ENCODE measurements at places on chromosomes 1 and 21. TPM values are rescaled to one million over a fixed set of nuclear protein-coding genes. Genes with fewer than 3 reads are reported as not detected.

The CAMK2N1 gene
- polyA plus RNA-seq = 1.4 TPM

The IGFN1 gene
- polyA plus RNA-seq = not detected

The RNU1-2 gene
- polyA plus RNA-seq = not detected

The FCRLA gene
- 0.39 TPM for polyA plus RNA-seq

The CD160 gene
- 0.35 TPM for polyA plus RNA-seq

The STYXL2 gene
- 55.3 TPM for polyA plus RNA-seq

The BSND gene
- not detected for polyA plus RNA-seq

The LCE2C gene
- polyA plus RNA-seq = not detected

The C4BPB gene
- polyA plus RNA-seq = not detected

The PLPP3 gene
- polyA plus RNA-seq = 41.3 TPM

The PTGER3 gene
- 1.5 TPM for polyA plus RNA-seq

The LCE1E gene
- not detected for polyA plus RNA-seq

The GJA4 gene
- polyA plus RNA-seq = 0.86 TPM

DNA sequence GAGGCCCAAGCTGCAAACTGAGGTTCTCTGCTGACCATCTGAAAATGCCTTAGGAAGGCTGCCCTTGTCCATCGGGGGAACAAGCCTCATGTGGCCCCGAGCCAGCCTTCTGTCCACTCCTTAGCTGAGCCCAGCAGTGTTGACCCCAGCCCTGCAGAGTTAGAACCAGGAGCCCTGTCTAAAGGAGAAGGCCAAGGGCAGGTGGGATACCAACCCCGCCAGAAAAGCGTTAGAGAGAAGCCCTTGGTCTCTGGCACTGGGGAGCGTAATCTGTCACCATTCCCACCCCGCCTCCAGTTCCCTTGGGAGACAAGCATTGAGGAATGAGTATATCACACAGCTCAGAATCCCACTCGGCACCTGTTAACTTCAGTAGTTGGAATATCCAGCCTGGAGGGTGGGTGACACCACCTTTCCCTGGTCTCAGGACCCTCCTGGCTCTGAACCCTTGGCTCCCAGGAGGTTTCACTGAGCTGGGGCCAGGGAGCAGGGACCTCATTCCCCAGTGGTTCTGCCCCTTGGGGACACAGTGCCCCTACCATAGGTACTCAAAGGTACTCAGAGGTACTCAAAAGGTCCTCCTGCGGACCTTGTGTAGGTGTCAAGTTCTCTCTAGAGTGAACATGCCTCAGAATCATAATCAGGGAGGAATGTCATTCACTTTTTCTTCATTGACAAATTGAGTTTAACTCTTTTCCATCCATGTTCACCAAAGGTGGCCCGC lies 16.4 kb downstream of the ETS2 start:
- DNase-seq = no peak

DNA sequence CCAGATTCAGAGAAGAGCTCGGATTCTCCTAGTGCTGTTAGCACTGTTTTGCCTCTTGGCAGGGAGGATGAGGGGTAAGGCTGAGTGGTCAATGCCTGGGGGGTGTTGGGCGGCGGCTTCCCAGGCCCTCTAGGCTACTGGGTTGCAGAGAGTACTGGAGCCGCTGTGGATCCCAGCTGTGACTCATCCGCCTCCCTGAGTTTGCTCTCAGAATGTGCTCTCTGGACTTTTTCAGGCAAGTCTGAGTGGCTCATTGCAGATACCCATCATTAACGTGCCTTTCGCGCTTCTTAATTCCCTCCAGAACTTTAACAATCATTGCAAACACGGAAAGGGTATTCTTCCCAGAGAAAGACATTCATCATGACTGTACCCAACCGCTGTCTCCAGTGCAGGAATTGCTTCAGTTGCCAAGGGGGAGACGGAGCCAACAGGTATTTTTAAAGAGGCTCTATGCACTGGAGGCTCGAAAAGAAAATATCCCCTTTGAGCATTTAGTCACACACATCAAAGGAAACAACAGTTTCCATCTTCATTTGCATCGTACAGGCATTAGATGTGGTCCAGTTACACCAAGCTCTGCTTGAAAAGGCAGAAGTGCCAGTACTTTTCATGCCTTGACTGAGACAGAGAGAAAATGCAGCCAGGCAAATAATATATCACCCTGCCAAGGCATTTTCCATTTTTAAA lies 14.4 kb upstream of the CAMTA1 start:
- peak; percentile 42 for DNase-seq

GRCh38 chr21:16072737-16073136 lies 343.0 kb downstream of the USP25 start:
- no peak for DNase-seq

GRCh38 chr21:34091607-34092006 lies 18.2 kb downstream of the MRPS6 start:
- DNase-seq = no peak

DNA sequence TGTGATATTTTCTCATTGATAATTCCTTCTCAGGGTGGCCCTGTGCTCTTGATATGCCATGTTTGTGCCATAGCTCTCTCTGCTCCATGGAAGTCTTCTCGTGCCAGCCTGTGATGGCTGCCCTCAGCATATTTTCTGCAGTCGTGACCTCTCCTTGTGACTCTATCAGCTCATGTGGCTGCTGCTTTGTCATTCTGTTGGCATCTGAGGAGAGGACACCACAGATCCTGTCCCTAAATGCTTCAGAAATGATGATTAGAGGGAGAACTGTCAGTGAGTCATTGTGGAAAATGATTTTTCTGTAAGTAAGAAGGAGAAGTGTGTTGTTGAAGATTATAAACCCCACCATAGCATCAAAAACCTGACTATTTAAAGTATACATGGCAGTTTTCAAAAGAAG lies 286.0 kb downstream of the ADGRL2 start:
- no peak for DNase-seq

DNA sequence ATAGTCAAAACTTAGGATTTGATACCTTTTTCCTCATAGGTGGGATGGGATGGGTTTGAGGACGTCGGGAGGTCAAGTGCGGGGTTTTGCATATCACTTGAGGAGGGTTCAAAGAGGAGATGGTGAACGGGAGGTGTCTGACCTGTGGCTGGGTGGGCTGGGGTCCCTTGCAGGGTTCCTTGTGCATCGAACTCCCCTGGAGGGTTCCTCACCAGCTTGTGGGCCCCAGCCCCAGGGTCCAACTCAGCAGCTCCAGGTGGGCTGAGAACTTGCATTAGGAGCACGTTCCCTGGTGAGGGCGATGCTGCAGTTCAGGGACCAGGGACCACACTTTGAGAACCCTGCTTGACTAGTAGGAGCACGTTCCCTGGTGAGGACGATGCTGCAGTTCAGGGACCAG lies 23.2 kb downstream of the TRPM2 start:
- DNase-seq = no peak

DNA sequence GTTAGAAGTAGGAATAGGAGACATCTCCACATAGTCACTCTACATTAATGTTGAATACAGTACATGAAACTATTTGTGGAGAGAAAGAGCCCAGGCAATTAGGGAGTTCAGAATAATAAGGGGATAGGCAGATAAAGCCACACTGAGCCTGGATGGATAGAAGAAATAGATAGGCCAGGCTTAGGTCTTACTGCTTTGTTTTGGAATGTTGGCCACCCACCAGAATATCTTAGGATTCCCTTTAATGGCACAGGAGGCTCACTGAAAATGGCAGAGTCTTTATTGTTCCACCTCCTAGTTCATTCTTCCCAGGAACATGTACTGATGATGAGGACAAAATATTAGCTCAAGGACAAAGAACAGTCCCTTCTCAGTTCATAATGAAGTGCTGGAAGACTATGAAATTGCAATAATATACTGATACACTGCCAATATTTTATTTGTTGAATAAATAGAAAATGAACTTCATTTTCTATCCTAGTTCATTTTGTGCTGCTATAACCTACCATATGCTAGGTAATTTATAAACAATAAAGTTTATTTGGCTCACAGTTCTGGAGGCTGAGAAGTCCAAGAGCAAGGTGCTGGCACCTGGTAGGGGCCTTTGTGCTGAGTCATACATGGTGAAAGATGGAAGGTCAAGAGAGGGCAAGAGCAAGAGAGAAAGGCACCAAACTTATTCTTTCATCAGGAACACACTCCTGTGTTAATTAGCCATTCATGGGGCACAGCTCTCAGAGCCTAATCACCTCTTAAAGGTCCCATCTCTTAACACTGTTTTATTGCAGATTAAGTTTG lies 87.3 kb downstream of the TBX15 start:
- no peak for DNase-seq

DNA sequence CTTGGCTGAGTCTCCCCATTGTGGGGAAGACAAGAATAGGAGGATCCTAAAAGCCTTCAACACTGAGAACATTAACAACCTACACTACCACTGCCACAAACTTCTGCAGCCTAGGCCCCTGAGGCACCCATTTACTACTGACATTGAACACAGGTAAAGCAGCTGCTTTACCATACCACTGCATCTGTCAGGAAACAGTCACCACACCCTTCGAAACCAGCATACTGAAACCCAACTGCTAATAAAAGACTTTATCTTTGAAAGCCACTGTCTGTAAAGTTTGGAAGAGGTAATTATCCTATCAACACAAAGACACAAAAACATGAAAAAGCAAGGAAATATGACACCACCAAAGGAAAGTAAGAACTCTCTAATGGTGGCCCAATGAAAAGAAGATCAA lies 7.4 kb downstream of the IFNAR1 start:
- no peak for DNase-seq

- DNase-seq = no peak
These were observed 619.0 kb upstream of the CHRM3 start for GRCh38 chr1:238767321-238767720.

- DNase-seq = no peak
These were observed 56.9 kb upstream of the TRIM67 start for GRCh38 chr1:231104917-231105316.

DNA sequence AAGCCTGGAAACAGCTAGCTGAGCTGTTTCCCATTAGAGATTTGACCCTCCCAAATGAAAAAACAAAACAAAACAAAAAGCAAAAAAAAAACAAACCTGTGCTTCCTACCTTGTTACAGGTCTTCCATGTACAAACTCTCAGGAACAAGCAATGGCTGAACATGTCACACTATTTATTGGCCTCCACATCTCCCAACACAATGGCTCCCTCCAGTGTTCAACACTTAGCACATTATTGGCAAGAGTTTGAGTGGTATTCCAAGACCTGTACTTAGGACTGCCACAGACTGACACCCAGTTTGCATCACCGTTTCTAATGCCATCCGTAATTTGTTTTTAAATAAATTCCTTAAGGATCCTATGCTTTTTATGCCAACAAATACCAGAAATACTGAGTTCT lies 195.0 kb upstream of the OLFM3 start:
- DNase-seq = peak; percentile 73

GRCh38 chr1:6273380-6273891 lies 12.5 kb upstream of the GPR153 start:
- no peak for DNase-seq

DNA sequence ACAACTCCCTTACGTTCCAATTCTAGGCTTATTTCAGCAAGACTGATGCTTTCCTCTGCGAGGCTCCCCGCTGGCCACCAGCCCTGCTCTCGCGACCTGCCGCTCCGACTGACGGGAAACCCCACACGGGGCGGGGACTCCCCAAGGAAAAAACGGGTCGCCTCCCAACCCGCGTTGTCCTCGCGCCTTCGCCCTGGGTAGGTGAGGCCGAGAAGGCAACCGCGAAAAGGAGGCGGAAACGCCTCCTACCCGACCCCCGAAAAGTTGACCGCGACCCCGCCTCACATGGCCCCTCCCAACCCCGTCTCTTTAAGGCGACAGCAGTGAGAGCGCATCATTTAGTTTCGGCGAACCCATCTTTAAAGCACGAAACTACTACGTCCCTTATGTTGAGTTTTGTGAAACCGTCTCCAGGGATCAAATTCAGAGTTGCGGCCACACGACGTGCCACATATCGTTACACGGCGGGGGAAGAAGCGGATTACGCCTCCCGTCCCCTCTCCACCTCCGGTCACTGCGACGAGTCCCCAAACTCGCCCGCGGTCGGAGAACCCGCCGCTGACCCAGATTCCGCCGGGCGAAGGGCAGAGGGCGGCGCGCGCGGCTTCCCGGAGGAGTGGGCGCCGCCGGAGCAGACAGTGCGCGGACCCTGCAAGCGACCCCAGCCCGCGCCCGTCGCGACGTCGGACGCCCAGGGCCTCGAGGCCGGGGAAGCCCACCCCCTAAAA lies 1.2 kb downstream of the ANP32E start:
- peak; percentile 59 for DNase-seq

DNA sequence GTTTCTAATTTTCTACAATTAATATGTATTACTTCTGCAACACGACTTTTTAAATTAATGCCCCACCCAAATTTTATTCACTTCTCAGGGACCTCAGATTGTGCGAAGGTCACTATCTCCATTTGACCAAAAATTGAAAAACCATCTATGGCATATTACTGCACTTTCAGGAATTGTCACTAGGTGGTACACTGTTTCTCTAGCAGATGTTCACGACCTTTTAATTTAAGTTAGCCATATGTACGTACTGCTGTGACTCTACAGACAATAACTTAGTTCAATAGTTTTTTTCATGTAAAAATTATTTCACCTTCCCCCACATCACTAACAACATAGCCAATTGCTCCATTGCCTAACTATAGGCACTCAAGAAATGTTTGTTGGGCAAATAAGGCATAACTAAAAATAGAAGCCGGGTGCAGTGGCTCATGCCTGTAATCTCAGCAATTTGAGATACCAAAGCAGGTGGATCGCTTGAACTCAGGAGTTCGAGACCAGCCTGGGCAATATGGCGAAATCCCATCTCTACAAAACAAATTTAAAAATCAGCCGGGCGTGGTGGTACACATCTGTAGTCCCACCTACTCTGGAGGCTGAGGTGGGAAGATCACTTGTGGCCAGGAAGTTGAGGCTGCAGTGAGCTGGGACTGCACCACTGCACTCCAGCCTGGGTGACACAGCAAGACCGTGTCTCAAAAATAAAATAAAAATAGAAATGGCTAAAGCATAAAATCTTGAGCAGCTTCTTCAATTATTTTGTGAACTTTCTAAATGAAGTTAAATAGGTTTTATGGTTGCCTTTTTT lies 75.7 kb upstream of the PKN2 start:
- peak; percentile 61 for DNase-seq

DNA sequence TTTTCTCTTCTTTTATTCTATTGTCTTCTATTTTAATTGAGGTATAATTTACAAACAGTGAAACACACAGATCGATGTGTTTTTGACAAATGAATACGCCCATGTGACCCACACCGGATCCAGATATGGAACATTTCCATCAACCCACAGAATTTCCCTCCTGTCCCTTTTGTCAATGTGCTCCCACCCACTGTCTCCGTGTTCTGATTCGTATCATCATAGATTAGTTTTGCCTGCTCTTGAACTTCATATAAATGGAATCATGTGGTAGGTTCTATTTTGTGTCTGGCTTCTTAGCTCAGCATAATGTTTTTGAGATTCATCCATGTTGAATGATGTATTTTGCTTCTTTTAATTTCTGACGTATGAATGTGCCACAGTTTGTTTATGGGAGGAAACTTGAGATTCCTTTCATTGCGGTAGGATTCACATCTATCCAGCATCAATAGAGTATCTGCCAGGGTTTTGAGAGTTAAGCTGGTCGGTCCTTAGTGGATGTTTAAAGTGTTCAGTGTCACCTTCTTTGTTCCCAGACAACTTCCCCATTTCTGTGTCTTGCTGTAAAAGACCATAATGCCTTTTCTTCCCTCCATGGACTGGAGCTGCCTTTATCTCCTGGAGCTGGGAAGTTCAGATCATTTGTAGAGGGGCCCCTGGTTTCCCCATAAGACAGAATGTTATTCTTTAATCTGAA lies 14.7 kb downstream of the NAV1 start:
- no peak for DNase-seq

Data from cardiac muscle cell (in vitro differentiated cells and primary cell).